ENCODE measurements at places on chromosomes 3 and 15.

- DNase-seq: no peak
These were observed 24.7 kb downstream of the MAGI1 start for GRCh38 chr3:66014056-66014455.

DNA sequence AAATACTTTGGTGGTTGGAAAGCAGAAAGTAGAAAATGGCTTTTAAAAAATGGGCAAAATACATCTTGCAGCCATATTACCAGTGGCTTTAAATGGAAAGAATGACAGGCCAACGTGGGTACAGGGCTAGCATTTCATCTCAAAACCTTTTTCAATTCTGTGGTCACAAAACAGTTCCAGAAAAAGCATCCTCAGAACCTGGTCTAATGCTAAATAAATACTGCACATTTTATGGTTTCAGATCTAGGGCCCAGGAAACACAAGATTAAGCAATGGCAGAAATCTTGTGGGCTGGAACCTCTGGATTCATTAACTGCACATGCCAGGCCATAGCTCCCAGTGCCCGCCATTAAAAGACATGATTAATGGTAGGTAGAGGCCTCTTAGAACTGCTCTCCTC lies 470.2 kb upstream of the RASGRP1 start:
- no peak for DNase-seq

DNA sequence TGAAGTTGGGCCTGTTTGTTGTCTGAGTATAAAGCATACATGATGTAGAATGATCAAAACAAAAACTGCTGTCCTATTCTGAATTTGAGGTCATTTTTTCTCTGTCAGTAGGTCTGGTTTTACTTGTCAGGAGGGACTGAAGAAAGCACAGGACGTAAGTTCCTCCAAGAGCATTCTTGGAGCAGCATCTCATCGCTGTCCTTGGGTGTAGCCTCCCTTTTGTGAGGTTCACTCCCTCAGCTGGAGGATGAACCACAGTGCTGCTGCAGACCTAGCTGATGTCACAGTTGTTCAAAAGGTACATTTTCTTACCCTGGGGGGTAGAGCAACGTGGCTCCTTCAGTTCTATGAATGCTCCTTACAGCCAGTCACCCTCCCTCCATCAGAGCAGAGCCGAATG lies 490.0 kb upstream of the TBL1XR1 start:
- no peak for DNase-seq

- DNase-seq: no peak
These were observed 1.4 kb downstream of the MAPK6 start for GRCh38 chr15:52020221-52021085.

DNA sequence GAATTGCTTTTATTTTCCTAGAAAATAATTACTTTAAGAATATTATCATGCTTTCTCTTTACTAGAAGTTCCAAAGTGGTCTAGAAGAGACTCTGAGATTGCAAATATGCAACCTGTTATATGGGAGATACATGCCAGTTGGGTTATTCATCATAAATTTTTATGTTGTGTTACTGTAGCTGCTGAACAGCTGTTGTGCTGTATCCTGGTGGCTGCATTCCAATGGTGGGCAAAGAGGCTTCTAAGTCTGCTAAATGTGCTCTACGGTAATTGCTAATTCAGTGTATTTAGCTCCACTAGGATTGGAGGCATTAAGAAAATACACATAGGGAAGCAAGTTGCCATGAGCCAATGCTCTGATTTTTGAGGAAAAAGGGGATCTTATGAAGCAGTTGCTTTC lies 409.0 kb downstream of the TUSC7 start:
- DNase-seq: no peak

DNA sequence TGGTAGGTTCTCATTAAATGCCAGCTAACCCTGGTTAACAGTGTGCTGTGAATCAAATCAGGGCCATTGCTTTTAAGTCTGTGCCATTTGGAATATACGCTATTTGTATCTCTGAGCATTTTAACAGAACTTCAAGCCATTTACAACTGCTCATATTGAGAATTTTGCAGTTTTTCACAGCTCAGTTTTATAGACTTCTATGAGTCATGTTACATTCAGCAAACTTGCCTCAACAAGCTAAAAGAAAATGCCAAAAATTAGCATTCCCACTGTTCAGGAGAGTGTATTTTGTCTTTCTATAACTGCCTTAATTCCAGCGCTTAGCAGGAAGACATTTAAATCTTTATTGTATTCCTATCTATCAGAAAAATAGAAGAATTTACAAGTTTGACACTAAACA lies 196.4 kb downstream of the GBE1 start:
- no peak for DNase-seq

- DNase-seq: no peak
These were observed 1061.5 kb downstream of the ROBO2 start for GRCh38 chr3:78101384-78101783.

- no peak for DNase-seq
These were observed 215.7 kb upstream of the TMC3 start for GRCh38 chr15:81589671-81590070.

- DNase-seq: no peak
These were observed 66.7 kb upstream of the TNIK start for GRCh38 chr3:171526869-171527268.

DNA sequence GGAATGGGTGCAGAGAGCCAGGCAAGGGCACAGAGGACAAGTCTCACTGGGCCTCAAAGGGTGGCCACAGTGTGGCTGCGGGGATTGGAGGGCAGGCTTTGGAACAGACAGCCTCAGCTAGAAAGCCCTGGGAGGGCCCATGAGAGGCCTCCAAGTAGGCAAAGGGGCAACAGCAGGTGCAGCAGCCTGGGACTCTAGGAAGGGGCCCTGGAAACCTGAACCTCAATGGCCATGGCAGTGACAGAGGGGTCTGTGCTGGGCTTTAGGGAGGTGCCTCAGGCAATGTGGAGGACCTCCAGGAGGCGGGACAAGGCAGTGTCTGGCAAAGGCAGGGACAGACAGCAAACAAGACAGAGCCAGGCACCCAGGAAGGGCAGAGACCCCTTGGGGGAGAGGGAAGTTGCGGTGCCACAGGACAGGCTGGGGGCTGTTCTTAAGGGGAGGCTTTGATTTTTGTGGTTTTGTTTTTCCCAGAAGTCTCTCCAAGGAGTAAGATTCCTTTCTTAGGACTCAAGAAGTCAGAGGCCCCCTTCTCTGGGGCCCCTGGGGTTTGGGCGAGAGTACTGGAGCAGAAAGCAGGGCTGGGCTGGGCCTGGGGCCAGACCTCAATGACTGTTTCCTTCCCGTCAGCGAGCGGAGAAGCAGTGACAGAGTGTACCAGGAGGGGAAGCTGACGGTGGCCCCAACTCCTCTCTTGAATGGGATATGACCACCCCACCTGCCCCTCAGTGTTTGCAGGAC lies 9.7 kb downstream of the STOML1 start:
- DNase-seq: no peak

DNA sequence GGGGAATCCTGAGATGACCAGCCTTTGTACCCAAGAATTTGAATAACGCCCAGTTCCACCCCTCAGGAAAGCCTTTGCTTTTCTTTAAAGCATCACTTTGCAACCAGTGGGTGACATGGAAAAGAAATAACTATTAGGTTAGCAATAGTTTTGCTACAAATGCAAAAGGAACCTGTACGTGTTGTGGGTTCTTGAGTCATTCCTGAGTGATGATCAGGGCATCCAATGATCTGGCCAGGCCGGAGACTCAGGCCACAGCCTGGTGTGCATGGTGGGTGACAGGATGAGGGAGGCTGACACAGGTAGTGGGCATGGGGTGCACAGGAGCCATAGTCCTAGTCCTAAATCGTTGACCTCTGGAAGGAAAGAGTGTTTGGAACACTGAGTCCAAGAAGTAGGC lies 321.4 kb upstream of the IL12A start:
- DNase-seq: no peak

GRCh38 chr3:112965656-112966055 lies 9.2 kb downstream of the CD200R1 start:
- DNase-seq: no peak

DNA sequence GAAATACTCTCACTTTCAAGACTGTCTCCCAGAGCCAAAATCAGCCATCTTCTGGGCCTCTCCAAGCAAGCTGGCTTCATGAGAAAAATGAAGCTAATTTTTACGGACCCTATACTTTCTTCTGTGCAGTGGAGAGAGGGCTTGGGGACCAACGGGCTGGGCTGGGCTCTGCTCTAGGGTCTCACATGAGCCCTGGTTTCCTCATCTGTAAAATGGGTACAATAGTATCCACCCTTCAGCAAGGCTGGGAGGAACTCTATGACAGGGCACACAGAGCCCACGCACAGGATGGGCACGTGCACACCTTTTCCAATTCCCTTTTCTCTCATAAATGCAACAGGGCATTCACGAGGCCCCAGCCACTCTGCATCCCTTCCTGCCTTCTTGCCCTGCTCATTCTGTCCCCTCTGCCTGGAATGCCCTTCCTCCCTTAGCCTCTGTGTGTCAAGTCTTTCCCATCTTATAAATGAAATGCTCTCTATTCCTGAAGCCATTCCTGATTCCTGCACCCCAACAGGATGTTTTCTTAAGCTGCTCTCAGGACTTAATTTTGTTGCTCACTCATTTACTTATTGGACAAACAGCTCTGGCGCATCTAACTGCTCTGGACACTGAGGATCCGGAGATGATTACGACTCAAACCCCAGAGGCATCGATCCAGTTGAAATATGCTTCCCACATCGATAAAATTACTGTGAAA lies 32.9 kb upstream of the SEC13 start:
- no peak for DNase-seq

DNA sequence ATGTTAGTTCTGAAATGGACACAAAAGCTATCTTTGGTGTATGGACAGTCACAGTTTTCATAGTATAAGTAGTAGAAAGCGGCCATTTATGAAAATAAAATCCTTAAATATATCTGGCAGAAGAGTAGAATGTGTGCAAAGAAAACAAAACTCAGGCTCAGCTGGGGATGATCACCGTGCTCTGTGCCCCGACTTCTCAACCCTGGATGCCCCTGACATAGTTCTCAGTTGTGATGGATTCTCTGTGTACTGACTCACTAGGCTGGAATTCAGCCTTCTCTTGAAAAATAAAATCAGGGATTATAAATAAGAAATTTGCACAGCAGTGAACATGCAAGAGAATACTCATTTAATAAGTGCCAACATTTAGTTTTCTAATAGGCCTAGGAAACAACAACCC lies 925.1 kb upstream of the NR2F2 start:
- DNase-seq: no peak

DNA sequence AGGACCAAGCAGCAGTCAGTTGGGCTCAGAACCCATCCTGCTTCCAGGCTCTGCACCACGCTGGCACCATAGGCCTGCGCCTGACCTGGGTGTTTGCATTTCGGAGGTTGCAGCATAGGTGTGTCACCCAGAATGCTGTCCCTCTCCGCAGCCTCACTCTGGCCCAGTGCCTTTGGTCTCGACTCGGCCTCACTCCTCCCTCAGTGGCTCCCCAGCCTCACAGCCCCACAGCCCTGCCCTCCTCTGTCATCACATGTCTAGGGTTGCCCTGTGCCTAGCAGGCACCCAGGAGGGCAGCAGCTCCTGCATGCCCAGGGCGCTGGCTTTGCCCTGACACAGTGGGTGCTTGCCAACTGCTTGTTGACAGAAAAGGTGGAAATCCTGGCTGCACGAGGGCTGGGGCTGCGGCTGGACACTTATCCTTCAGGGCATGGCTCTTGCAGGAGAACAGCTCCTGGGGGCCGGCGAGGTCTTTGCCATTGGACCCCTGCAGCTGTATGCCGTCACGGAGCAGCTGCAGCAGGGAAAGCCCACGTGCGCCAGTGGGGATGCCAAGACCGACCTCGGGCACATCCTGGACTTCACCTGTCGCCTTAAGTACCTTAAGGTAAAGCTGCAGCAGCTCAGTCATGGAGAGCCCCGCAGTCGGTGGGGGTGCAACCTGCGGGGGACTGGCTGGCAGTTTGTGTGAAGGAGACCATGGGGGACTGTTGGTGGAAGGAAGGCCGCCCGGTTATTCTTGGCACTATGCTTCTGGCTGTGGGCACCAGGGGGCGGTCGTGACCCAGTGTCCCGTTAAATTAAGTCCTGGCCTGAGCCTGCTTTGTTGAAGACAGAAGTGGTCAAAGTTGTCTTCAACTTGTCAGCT lies 16.2 kb downstream of the NISCH start:
- peak; percentile 39 for DNase-seq

DNA sequence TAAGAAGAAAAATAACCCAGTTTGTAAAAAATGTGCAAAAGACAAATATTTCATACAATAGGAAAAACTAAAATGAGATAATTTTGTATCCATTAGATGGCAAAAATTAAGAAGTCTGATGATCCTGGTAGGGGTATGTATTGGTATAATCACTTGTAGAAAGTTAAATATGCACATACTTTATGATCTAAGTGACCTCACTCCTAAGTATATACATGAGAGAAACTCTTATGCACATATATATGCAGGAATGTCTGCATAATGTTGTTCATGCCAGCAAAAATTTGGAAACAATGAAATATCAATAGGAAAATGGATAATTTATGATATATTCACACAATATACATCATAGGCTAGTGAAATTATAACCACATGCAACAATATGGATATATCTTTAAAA lies 33.5 kb downstream of the USP50 start:
- DNase-seq: no peak

DNA sequence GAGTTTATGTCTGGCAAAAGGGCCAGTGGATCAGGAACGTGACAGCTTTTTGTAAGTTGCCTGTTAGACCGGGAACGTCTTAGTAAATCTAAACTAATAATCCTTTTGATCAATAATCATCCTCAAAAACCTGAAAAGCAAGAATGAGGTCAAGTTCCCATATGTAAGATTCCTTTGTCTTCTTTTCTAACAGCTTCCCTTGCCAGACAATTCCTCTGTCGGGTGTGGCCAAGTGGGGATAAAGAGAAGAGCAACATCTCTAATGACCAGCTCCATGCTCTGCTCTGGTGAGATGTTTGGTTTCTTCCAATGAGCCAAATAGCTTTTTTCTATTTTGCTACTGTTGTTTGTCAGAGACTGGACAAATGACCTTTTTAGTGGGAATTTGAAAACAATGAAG lies 19.8 kb downstream of the FANCD2OS start:
- DNase-seq: no peak

GRCh38 chr3:17730318-17730967 lies 12.0 kb downstream of the TBC1D5 start:
- no peak for DNase-seq

DNA sequence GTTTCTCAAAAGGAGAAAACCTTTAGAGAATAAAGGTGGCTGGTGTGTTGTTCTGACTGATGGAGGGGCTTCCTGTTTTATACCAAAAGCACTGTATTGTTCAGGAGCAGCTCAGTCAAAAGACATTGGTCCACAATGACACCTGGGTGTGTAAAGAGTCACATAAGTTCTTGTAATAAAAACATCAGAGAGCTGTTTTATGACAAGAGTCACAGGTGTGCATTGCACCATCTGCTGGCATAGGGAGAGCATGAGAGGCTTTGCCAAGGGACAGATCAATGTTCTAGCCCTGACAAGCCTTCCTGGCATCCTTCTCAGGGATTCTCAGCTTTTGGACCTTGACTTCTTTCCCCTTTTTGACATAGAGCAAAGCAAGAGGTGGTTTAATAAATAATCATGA lies 20.4 kb downstream of the ARPP21 start:
- no peak for DNase-seq
